ENCODE measurements at places on chromosomes 5 and 9.

DNA sequence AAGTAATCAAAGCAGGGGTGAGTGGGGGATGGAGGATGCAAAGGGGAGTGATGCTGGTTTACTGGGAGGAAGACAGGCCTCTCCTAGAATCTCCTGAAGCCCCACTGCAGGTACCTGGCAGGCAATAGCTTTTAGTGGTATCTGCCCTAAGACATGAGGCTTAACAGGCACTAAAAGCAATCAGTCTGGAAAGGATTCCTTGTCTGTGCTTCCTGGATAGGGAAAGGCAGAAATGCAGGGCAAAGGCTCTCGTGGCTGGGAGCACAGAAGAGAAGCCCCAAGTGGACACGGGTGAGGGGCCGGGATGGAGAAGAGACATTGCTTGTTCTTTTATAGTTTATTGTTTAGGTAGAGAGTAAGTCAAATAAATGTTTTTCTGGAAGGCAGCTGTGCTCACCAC is 40.1 kb downstream of the CCNJL start:
- no peak for DNase-seq

- DNase-seq = peak; percentile 79
These were observed 12.9 kb downstream of the OR2V2 start for GRCh38 chr5:181160152-181160754.

- DNase-seq = no peak
These were observed 140.4 kb upstream of the ADRA1B start for GRCh38 chr5:159775890-159776289.

- no peak for DNase-seq
These were observed 625.3 kb upstream of the DMAC1 start for GRCh38 chr9:8424786-8425410.

GRCh38 chr5:16809010-16809394 is 127.1 kb downstream of the MYO10 start:
- DNase-seq = no peak

DNA sequence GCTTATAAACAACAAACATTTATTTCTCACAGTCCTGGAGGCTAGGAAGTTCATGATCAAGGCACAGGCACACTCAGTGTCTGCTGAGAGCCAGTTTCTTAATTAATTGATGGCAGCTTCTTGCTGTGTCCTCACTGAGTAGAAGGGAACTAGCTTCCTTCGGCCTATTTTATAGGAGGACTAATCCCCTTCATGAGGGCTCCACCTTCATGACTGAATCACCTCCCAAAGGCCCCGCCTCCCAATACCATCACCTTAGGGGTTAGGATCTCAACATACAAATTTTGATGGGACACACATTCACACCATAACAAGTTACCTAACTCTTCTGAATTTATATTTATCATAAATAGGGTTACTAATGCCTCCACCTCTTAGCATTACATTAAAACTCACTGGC is 129.8 kb downstream of the GNAQ start:
- DNase-seq = no peak

- DNase-seq = no peak
These were observed 133.8 kb upstream of the RANBP3L start for GRCh38 chr5:36435516-36435915.

DNA sequence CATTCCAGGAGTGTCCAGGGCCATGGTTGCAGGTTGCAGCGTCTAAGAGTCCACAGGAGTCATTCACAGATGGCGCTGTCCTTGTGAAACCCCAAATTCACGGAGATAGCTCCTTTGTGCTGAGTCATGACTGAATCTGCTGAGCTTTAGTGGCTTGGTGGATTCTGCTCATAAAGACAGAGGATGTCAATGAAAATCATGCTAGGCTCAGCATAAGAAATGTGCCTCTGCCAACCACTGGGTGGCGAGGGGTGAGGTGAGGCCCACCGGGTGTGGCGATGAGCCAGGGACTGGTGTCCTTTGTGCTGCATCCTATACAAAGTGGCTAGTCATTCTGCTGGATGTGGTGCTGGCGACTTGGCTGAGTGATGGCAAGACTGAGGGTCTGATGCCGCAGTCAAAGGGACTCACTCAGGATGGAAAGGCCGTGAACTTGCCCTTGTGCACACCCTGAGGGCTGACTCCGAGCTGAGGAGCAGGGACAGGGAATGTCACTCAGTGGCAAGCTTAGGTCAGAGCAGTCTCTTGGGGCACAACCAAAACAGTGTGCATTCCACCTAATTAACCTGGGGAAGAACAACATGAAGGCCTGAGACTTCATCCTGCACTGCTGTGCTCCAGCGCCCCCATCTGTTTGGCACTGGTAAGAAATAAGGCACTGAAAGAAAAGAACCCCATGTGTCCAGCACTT is 71.5 kb downstream of the DAP start:
- peak; percentile 56 for DNase-seq

GRCh38 chr5:145775893-145776444 is 59.2 kb downstream of the PRELID2 start:
- DNase-seq = no peak

- DNase-seq = no peak
These were observed 19.9 kb downstream of the TNFSF8 start for GRCh38 chr9:114910541-114910940.

All from iPS-NIHi11 (cell line).